T-helper 22 cell (primary cell): ENCODE measurements at places on chromosomes 11 and 22.

DNA sequence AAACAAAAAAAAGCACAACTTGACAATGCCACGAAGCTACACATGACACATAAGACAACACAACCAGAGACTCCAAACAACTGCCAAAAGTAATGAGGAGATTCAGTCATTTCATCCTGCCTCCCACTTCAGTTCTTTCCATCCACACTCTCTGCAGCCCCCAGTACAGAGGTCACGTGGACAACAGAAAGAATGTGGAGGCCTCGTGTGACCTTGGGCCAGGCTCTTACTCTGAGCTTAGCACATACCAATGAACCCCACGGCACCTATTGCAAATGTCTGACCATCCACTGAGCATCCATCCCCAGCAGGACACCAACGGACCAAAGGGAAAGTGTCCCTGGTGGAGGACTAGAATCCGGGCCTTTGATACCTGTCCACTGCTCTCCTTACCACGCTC lies 12.5 kb downstream of the CBX7 start:
- no peak for DNase-seq

DNA sequence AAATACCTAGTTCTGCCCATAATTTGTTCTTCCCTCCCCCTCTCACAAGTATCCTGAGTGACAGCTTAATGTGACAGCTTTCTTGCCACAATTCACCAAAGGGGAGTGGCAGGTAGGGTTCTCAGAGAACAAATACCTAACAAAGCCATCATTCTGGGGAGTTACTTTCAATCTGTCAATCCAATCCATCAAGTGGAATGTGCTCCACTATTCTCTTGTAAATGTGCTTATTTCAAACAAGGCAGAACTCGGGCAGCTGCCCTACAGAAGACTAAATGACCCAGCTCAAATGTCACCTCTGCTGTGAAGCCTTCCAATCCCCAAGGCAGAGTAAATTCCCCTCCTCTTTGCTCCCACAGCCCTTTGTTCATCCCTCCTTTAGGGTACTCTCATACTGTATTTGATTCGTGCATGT lies 27.8 kb downstream of the LGR4 start:
- DNase-seq, result no peak

DNA sequence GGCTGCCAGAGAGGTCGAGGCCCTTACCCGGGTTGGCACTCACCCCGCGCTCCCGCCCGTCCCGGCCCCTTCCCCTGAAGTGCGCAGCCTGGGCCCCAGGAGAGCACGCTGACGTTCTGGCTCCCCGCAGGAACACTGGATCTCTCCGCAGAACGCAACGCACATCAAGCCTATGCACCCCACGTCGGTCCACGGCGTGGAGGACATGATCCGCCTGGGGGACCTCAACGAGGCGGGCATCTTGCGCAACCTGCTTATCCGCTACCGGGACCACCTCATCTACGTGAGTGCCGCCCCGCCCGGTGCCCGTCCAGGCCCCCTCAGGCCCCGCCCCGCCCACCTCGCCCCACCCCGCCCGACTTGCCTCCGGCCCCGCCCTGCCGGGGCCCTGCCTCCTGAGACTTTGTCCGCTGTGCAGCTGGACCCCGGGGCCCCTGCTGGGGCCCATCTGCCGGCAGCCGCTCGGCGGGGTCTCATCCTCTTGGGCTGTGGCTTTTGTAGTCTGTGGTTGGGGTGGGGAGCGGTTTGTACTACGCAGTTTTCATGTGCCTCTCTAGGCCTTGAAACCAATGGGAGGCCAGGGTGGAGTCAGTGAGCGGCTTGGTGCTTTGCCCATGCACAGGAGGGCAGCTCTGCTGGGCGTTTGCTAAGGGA lies 19.7 kb downstream of the MYO7A start:
- DNase-seq, result peak; percentile 26

DNA sequence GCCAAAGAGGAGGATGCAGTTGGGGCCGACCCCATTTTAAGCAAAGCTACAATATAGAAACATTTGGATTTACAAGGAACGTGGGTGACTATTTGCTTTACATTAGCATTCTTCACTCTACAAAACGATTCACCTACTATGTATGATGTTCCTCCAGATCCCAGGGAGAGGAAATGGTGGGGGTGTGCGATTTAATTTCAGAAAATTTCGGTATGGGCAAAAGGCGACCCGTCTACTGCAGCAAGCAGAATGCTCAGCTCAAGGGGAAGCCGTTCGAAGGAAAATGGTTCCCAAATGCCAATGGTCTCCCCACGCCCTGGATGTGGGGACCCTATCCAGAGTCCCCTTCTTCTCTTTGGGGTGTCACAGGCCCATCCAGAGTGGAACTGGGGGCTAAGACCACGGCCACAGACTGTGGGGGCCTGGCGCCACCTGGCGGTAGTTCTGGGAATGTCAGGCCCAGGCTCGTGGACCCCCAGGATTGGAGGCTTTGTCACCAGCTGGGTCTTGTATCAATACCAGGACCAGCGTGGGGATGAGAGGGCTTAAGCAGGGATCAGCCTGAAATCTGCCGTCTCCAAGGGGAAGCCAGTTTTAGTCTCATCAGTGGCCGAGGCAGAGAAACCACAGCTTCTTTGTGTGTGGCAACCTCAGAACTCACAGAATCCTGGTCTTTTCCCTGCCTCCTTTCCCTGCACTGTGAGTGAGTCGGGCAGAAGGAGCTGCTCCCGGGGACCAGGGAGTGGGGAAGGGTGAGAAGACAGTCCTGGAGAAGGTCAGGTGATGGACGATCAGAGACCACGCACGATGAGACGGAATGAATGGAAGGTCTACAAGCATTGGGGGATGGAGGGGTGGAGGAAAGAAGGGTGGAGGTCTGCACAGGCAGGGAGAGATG lies 8.4 kb downstream of the LRRC10B start:
- DNase-seq, result no peak

- no peak for DNase-seq
Measured at GRCh38 chr11:20854215-20854955, 185.0 kb downstream of the NELL1 start.

DNA sequence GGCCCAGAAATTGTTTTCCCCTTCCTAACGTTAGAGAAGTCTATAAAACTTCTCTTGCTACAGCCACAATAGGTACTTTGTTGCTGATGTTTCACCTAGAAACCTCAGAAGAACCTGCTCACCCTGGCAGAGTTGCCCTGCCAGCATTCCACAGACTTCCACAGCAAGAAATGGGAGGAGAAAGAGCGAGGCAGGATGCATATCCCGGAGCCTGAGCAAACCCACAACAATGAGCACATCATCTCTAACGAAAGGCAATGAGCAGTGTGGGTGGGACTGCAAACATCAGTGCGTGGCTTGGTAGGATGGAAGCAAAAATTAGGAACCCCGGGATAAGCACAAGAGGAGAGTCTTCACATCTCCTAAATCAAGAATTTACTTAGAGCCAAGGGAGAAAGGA lies 892.3 kb downstream of the OPCML start:
- DNase-seq, result no peak

- DNase-seq, result no peak
Measured at GRCh38 chr11:35611741-35612140, 6.5 kb upstream of the FJX1 start.

DNA sequence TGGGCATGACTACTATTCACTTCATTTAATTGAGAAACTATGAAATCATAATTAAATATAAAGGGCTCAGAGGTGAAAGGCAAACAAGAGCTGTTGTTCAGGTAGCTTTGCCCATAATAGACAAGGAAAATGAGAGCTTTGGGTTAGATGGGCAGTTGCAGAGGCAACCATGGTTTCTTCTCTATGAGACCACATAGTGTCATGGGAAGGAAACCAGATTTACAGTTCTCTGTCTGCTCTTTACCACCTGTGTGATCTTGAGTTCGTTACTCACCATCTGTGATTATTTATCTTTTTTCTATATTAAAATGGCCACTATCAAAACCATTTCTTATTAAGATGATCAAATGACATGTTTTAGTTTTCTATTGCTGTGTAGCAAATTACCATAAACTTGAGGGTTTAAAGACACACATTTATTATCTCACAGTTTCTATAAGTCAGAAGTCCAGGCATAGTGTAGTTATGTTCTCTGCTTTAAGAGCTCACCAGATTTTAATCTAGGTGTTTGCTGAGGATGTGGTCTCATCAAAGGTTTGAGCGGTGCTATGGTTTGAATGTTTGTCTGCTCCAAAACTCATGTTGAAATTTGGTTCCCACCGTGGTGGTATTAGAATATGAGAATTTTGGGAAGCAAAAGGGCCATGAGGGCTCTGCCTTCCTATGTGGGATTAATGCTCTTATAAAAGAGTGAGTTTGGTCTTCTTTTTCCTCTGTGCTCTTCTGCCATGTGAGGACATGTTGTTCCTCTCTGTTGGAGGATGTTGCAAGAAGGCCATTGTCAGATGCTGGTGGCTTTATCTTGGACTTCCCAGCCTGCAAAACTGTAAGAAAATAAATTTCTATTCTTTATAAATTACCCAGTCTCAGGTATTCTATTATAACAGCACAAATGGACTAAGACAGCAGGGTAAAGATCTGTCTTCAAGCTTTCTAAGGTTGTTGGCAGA lies 38.2 kb downstream of the OR2AG2 start:
- DNase-seq, result peak; percentile 17

- DNase-seq, result peak; percentile 17
Measured at GRCh38 chr11:108647701-108648527, 17.0 kb upstream of the DDX10 start.

DNA sequence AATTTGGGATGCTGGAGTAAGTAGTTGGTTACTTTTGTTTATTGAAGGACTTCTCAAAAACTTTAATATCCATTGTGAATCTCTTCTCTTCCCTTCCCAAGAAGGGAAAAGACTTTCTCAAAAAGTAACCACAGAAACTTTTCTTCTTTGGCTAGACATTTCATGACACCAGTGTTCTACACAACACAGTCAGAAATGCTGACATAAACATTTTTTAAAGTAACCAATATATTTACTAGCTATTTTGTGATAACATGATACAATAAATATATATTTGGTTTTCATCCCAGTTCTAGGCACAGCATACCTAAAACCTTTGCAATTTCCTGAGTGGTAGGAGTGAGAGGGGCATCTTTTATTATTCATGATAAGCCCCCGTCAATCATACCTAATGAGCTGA lies 47.8 kb downstream of the FAM118A start:
- DNase-seq, result no peak

GRCh38 chr22:45446216-45446615 lies 32.7 kb downstream of the RIBC2 start:
- no peak for DNase-seq

DNA sequence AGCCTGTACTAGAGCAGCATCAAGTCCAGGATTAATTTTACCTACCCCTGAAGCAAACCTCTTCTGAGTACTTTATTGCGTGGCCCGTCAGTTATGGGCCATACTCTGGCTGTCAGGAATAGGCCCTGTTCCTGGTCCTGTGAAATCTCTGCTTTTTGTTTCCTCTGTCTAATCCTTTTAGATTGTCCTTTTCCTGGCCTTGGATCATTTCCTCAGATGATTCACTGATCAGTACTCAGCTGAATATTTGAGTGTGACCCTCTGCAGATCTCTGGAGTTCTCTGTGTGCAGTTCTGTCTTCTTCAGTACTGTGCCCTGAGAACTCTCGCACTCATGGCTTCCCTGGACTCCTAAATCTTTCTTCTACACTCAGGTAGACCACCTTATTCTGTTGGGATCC lies 123.5 kb downstream of the UVRAG start:
- DNase-seq, result no peak

- DNase-seq, result no peak
Measured at GRCh38 chr11:134228625-134229024, 4.2 kb downstream of the VPS26B start.

DNA sequence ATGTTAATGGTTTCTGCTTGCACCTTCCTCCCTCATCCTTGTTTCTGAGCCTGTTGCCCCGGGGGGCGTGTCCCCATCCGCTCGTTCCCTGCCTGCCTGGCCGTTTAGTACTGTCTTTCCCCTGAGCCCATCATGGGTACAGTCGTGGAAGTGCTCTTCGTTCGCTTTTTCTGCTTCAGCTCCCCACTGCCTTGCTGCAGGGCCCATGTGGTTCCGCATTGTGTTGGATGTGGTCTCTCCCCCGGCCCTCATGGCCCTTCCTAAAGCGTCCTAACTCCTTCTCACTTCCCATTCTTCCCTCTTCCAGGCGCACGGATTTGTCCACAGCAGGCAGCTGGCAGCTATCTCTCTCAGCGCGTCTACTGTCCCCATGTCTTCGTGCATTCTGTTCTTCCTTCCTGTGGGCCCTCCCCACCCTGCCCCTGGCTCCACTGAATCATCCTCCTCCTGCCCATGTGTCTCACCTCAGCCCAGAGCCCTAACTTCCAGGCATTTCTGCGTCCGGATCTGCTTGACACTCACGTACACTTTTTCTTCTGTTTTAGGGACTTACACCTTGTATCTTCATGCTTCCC lies 98.1 kb downstream of the ZBTB16 start:
- no peak for DNase-seq

DNA sequence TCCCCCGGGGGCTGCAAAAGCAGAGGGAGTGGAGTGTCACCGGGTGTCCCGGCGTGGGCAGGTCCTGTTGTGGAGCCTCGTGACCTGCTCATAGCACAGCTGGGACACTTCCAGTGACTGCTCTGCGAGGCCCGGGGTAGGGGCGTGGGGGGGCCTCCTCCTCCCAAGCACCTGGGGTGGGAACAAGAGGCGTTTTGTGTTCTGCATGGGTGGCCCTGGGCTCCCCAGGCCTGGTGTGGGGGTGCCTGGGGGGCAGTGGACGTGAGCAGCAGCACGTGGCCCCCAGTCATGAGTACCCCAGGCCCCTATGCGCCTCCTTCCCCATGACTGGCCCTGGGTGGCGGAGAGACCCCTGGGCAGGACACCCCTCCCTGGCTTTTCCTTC lies 104.7 kb downstream of the KCNQ1 start:
- DNase-seq, result no peak

GRCh38 chr22:49015993-49016908 lies 811.4 kb downstream of the BRD1 start:
- no peak for DNase-seq

GRCh38 chr11:130671801-130672700 lies 223.6 kb downstream of the ADAMTS15 start:
- DNase-seq, result no peak

- no peak for DNase-seq
Measured at GRCh38 chr11:92225568-92226330, 1.1 kb downstream of the FAT3 start.

DNA sequence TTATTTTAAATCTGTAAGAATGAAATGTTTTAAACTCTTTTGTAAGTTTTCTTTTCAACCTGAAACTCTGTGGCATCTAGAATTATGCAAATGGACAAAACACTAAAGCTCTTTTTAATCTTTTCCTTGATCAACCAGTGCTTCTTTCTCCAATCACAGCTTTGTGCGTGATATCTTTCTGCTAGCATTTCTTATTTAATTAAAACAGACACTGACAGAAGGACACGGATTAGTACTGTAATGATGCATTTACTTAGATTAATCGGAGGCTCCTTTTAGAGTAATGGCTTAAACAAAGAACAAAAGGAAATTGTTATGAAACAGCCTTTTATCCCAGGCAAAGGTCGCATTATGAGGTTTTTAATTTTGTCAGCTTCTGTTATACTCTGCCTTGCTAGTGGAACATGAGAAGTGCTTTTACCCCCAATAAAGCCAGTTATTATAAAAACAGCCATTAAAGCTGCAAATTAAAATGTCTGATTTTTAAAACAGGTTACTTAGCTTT lies 48.5 kb upstream of the SOX6 start:
- DNase-seq, result no peak

DNA sequence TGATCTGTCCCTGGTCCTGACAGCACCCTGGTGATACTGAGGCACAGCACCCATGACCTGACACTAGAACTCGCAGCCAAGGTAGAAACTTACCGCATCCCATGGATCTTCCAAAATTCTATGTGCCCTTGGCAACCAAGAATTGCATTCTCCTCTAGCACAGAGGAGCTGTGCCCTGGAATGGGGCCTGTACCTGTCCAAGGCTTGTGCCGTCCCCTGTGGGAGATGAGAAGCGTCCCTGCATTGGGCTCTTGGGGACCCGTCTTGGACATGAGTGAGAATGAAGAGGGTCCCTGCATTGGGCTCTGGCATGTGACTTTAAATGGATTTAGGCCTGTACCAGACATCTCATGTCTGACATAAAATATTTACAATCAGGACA lies 67.1 kb downstream of the GGTLC2 start:
- DNase-seq, result no peak
